Hindlimb muscle (tissue), 1 donor: ENCODE measurements at places on chromosomes 6 and 20. TPM values are rescaled to one million over a fixed set of nuclear protein-coding genes. Genes with fewer than 3 reads are reported as not detected.

Gene CPNE5
- polyA plus RNA-seq, result 16.9 TPM

Gene CYP24A1
- 0.88 TPM for polyA plus RNA-seq

Gene PAK5
- 0.13 TPM for polyA plus RNA-seq

Gene SLC17A2
- polyA plus RNA-seq, result not detected

Gene VWA7
- 2.5 TPM for polyA plus RNA-seq

GRCh38 chr6:404685-405423 lies 13.3 kb downstream of the IRF4 start:
- no peak for DNase-seq

GRCh38 chr6:127811900-127812570 lies 88.8 kb downstream of the THEMIS start:
- DNase-seq, result no peak

DNA sequence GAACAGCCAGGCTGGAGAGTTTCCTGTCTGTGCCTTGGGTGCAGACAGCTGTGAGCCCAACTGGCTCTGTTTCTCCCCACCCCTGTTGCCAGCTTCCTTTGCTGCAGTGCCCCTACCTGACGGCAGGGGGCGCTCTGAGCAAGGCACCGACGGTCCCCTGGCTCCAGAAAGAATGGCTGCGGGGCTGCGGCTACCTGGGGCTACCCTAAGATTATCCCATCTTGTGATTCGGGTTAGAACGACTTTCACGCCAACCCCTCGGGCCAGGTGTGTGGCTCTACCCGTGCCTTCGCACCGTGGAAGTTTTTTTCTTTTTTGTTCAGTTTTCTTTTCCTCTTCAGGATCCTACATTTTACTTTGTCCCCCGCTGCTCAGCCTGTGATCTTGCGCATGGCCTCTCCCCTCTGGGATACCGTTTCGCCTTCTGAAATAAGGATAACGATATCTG lies 33.4 kb upstream of the AAR2 start:
- peak; percentile 53 for DNase-seq

DNA sequence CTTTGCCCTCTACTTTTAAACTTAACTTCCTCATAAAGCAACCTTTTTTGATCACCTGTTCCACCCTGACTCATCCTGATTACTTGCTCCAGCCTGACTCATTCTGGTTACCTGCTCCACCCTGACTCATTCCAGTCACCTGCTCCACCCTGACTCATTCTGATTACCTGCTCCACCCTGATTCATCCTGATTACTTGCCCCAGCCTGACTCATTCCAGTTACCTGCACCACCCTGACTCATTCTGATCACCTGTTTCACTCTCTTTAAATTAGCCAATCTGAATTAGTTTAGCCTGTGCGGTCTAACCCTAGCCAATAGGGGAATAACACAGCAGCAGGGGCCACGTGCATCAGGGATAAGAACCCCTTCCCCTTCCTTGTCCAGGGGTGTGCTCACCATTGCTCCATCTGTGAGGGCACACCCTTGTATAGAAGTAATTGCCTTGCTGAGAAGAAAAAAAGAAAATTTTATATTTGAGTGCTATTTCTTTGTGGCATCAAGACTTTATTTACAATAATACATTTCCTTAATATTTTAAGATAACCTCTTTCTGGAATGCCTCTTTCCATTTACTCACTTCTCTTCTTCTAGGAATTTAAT lies 17.9 kb downstream of the HLA-G start:
- no peak for DNase-seq

GRCh38 chr20:1943275-1944002 lies 48.2 kb downstream of the SIRPA start:
- no peak for DNase-seq

DNA sequence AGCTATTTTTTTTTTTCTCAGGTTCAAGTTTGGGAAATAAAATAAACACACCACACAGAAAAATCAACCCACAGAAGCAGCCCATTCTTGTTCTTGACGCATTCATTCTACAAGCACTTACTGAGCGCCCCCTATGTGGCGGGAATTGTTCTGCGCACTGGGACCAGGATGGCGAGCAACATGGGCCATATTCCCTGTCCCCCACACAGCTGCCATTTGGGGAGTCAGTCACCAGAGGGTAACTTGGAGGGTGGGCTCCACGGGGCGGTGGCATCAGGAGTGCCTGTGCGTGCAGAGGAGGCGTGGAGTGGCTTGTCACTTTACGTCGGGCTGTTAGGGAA lies 185.0 kb upstream of the PDE10A start:
- no peak for DNase-seq

DNA sequence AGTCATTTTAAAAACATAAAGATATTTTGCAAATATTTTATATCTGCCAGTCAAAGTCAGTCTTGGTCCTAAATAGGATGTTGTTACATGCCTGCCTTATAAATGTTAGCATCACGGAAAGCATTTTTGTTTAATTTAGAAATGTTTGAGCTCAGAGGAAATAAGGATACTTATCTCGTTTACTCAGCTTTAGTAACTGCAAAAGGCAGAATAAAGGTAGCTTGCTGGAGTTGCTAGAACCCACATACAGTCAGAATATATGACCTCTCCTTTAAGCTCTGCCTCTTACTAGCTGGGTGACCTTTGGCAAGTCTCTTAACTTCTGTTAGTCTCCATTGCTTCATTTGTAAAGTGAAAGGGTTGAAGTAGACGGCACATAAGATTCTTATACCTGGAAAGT lies 867.3 kb downstream of the KIF16B start:
- DNase-seq, result no peak

DNA sequence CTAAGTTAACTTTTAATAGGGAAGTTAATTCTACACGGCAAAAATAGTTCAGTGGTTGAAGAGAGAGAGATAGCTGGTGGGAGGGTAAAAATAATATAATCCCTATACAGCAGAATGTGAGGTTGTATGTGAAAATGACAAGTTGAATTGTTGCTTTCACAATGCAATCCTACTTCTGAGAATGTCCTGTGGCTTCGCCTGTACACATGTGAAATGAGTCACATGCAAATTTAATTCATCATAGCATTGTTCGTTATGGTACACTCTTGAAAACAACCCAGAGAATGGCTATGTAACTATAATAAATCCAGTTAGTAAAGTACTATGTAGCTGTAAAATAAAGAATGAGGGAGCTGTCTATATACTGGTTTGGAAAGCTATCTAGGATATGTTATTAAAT lies 46.0 kb upstream of the HINT3 start:
- no peak for DNase-seq

GRCh38 chr20:40606237-40606636 lies 82.8 kb downstream of the MAFB start:
- no peak for DNase-seq

- DNase-seq, result no peak
These were observed 314.8 kb downstream of the SOX4 start for GRCh38 chr6:21908161-21908848.

GRCh38 chr6:20112841-20113240 lies 99.4 kb downstream of the MBOAT1 start:
- DNase-seq, result no peak

DNA sequence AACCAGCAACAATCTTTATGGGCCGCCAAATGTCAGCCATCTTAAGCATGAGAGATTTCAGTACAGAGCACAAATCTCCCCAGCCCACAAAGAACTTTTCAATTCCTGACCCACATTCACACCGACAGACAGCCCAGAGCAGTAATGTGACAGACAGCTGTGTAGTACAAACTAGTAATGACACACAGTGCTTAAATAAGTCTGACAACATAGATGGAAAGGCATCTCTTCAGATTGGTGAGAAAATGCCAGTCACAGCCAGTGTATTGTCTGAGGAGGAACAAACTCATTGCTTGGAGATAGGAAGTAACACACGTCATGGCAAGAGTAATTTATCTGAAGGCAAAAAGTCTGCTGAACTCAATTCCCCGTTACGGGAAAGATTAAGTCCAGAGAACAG lies 36.0 kb downstream of the KIZ start:
- DNase-seq, result no peak

DNA sequence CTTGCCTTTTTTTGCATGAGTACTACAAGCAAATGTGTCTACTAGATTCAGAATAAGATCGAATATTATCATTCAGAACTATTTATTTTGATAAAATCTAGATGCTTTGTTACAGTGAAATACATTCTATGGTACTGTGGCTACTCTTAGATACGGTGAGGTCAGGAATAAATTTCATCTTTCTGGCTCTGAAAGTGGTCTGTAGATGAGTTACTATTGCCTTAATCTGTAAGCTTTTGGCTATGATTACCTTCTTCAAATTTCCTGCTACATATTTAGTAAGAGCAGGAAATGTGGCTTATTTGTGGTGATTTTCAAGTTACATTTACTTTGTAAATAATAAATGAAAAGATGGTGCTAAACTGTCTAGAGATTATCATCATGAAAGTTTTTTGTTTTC lies 50.0 kb downstream of the SCAF8 start:
- no peak for DNase-seq

DNA sequence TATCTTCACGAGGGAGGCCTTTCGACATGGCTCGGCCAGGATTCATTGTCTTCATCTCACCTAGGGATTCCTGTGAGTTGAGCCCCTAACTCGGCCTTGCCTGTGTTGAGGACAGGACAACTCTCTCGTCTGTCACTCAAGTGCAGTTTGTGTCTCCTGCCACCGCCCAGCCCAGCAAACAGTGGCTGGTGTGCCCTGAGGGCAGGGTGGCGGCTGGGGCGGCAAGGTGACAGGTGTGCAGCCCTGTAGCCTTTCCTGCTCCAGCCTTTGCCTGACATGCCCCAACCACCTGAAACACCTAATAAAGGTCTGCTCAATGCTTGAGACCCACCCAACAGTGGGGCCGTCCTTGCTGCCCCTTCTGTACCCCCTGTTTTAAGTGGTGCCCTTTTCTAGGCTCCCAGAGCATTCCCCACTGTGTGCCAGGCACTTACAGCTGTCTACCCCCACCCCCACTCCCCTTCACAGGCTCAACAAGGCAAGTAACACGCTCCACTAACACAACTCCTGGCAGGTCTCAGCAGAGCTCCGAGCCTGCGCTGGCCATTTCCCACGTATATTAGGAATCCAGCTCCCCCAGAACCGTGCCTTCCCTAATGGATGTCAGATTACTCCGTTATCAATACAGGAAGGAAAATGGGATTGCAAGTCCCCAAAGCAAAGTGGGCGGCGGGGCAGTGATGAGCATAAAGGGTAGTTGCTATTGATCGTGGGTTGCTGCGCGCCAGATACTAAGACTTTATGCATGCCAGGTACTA lies 17.7 kb downstream of the GFRA4 start:
- no peak for DNase-seq

DNA sequence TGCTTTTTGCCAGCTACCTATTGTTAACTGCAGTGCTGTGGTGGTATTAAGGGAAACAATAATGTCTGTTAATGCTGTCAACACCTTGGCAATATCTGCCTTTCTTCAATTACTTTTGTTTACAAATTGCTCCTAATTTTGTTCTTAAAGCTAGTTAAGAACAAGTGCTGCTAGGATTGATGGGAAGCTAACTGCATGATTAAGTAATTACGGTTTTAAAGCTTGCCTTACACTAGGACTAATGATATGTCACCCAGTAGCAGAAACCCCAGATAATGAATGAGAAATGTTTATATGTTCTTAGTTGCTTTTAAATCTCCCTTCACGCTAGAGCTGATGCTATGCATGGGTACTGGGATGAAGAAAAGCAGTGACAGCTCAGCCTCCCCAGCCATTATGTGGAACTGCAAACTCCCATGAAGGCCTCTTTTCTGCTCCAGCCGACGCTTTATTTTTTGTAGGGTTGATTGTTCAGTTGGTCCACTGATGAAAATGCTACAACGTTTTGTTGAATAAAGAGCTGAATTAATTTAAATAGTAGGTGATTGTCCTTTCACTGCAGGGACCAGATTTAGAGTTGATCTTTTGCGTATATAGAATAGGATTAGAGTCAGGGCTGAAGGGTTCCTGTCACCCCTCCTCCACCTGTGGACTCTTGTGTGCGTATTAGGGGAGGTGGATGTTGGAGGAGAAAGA lies 610.5 kb downstream of the TFAP2B start:
- DNase-seq, result no peak

- no peak for DNase-seq
These were observed 473.9 kb upstream of the HS3ST5 start for GRCh38 chr6:114816678-114817077.

DNA sequence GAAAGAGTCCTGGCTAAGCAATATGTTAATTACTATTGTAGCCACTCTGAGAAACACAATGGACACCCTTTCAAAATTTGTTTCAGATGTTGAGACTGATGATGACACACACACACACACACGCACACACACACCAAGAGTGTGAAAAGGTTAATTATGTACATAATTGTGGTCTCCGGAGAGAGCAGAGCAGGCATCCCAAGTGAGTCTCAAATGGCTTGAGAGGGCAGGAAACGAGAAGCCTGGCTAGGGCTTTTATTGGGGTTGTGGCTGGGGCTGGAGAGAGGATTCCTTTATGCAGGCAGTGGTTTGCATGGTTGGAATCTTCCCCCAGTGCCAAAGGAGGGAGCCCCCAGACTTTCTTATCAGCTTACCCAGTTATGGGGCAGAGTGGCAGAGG lies 38.2 kb upstream of the NKX2-4 start:
- DNase-seq, result no peak

DNA sequence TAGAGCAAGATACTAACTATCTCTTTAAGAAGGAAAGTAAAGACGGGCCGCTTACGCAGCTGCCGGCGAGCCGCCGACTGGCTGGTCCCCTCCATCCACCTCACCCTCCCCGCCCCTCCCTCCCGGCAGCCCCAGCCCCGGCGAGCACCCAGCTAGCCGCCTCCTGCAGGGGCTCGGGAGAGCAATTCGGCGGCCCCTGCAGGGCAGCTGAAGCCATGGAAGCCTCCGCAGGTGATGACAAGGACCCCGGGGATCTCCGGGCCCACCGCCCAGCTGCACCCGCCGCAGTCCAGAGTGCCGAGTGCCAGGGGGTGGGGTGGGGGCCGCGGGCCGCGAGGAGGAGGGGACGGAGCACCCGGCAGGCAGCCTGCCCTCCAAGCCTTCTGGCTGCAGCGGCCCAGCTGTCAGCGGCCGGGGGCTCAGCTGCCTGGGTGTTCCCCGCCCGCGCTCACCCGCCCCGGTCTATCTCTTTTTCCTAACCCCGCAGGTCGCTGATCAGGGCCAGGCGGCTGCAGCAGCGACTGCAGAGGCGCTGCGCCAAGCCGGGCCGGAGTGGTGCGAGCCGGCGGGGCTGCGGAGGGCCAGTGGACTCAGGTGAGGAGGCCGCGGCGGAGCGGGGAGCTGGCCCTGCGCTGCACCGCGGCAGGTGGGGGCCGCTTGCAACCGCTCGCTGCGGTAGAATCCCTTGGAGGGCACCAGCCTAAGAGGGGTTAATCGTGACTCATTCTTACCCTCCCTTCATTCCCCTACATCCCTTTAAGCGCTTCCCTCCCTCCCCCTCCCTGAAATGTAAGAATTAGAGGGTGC lies at the start of gene SNPH:
Gene SNPH, plus strand, starts transcription at position 128 of the 807 bp plus-strand sequence. CDS start 29,946 bp downstream, outside the sequence.
- peak; percentile 70 for DNase-seq
